ENCODE measurements at places on chromosomes 13 and 19.

DNA sequence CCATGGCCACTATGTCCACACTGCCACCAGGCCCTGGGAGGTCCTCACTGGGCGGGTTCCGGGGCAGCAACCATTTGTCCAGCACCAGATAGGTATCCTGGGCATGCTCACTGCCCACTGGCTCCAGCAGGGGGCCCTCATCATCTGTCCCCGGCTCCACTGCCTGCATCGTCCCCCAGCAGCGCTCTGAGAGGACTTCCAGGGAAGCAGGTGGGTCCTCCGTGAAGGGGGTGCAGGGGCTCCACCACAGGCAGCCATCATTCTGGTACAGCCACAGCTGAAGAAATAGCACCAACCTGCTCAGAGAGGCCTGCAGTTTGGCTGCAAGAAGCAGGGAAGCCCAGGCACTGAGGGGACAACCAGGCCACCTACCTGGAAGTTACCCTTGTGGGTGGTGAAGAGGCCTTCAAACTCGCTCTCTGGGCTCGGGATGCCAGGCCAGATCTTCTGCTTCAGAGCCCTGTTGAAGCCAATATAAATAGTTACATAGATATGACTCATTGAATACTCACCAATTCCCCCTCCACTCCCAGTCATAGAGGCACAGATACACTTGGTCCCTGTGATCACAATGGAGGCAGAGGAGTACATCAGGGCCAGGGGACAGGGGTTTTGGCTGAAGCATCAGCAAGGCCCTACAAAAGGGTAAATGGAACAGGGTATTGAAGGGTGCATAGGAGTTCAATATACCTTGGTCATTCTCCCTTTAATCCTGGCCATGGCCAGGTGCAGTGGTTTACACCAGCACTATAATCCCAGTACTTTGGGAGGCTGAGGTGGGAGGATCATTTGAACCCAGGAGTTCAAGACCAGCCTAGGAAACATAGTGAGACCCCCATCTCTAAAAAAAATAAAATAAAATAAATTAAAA lies 4.1 kb downstream of the SWSAP1 start:
- DNase-seq, result no peak

- DNase-seq, result no peak
These were observed 393.6 kb downstream of the TDRD3 start for GRCh38 chr13:60790620-60791019.

DNA sequence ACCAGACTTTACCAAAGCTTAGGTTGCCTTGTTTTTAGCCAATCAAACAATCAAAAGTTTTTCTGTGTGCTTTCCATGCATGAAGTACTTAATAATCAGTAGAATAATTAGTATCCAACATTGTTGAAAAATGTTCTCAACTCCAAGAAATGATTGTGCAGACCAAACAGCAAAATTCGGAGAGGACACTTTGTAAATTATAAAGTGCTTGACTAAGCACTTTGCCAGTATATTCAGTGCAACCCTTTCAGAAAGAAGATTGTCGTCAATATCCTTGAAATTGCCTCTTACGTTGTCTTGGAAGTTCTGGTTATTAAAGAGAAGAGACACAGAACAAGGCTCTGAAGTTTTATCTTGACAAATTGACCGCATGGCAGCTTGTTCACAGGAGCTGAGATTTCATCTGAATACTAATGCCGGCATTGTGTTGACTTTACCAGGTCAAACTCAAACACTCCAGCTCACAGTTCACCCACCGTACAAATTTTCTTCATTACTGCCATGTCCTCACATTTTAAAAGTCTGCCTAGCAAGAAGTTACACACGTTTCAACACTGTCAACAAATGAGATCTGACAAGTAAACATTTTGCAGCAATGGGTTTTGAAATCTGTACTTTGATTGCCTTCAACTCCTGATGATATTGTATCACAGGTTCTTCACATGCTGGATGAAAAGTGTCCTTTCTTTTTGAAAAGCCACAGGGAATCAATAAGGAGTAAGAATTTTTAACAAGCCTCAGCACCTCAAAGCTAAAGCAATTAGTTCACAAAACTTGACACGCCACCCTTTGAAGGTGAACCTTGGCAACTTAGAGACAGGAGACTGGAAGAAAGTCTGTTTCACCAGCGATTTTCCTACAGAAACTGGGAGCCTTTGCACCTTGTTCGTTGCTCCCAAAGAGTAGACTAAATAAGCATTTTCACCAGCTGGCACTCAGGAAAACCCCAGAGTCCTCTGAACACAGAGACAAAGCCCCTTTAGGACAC lies 150.9 kb downstream of the RFC3 start:
- DNase-seq, result no peak

DNA sequence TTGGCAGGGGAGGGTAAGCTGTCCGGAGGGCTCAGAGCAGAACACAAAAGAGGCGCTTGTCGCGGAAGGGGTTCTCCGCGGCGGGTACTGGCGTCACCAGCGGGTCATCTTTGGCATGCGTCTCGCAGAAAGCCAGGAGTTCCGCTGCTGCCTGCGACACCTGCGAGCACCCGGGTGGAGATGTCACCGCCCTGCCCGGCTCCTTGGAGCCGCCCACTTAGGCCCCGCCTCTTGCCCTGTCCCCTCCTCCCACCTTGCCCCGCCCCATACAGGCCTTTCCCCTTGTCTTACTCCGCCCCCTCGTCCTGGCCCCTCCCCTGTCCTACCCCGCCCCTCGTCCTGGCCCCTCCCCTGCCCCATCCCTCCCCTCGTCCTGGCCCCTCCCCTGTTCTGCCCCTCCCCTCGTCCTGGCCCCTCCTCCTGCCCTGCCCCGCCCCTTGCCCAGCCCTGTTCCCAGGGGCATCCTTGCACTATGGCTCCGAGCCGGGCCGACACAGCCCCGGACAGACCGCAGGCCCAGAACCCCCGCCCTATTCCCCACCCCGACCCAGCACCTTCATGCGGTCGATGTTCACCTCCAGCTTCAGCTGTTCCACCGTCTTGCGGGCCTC lies 1.9 kb downstream of the GNG8 start:
- DNase-seq, result no peak

GRCh38 chr19:3136684-3137055 lies 837 bp downstream of the GNA15 start:
- no peak for DNase-seq

GRCh38 chr13:40074338-40074737 lies 418.9 kb downstream of the COG6 start:
- DNase-seq, result no peak

DNA sequence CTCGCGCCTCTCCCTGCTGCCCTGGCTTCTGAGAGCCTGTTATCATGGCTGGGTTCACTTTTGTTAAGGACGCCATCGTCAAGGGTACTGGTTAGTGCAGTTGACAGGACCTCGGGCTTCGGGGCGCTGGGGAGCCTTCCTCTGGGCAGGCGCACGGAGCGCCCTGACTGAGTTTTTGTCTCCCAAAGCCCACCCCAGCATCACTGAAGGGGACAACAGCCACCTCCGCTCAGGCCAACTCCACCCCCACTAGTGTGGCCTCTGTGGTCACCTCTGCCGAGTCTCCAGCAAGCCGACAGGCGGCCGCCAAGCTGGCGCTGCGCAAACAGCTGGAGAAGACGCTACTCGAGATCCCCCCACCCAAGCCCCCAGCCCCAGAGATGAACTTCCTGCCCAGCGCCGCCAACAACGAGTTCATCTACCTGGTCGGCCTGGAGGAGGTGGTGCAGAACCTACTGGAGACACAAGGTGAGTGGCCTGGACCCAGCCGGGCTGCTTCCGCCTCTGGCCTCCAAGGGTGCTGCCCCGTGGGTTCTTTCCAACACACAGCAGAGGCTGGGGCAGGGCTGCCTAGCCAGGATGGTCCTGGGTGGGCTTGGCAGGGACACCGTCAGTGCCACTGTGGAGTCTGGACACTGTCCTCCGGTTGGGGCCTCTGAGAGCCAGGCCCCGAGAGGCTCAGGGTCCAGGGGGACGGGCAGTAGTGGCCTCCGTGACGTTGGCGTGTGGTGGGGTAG lies 16.9 kb downstream of the TSSK6 start:
- no peak for DNase-seq

DNA sequence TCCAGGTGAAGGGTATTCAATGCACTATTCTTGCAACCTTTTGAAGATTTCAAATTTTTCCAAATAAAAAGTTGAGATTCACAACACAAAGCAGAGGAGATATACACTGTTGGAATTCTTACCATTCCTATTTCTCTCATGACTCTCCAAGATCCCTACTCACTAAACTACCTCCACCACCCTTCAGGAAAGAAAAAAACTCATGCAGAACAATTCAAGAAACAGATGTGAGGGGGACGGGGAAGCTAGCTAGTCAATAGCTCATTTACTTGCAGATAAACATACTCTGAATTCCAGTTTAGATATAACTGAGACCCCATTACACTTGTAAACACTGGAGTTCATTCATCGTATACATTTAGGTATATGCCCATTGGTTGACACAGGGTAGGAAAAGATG lies 90.0 kb upstream of the SERP2 start:
- DNase-seq, result no peak

DNA sequence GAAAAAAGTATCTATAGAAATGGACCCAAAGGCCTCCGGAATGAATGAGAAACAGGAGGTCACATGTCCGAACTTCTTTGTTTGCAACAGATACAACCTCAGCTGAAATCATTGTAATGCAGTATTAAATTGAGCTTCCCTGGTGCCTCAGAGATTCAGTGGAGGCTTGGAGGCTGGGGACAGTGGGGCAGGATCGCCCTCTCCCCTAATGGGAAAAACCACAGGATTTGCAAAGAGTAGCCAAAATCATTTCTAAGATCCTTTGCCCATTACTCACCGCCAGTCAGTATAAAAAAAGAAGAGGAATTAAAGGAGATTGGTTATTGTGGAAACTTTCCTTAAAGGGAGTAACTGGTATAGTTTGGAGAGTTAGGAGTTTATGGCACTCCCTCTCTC lies 30.4 kb upstream of the IRS2 start:
- no peak for DNase-seq

DNA sequence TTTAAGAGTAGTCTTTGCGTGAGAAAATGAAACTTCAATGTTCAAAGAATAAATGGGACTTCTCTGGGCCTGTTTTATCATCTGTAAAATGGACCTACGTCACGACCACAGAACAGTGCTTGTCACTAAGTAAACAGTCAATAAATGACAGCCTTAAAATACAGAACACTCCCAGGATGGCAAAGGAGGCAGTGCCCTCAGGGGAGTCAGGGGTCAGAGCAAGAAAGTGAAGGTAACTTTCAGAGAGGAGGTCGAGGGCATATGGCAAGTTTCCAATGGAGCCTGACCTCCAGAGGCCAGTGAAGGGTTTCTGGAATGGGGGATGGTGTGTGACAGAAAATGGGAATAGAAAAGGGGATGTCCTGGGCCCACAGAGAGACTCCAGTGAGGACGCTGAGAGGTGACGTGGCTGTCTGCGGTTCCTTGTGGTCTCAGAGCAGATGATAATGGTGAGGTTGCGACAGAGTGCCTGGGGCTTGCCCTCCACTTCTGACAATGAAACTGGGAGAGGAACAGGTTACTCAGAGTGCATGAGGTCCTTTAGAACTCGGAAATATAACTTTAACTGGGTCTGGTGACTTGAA lies 91.8 kb downstream of the UBL3 start:
- no peak for DNase-seq

DNA sequence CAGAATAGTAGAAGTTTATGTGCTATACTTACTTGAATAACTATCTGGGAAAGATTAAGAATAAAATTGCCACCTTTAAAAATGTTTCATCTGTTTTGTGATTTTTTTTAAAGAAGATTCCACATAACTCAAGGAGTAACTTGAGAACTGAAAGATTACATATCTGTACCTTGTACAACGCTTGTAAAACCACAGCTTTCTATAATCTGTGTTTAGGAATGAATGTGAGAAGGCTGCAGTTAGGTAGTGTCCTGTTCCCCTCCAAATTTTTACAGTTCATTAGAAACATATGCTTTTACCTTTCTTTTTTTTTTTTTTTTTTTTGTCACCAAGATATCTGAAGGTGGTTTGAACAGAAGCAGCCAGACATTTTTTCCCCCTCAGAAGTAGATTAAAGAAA lies 312.8 kb upstream of the GPC6 start:
- no peak for DNase-seq

DNA sequence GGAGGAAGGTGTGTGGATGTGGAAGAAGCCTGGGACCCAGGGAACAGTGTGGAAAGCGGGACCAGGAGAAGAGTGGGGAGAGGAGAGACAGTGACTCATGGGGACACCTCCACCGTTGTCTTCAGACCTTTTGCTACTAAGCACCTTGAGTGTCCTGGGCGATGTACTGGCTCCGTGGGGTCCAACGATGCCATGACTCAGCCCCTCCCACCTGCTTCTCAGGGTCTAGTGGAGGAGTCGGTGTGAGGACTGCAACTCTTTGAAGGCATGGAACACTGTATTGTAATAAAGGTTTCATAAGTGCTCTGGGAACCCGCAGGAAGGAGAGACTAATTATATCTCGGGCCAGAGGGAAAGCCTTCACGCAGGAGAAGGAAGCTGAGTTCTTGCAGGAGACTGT lies 166.9 kb upstream of the KL start:
- DNase-seq, result no peak

DNA sequence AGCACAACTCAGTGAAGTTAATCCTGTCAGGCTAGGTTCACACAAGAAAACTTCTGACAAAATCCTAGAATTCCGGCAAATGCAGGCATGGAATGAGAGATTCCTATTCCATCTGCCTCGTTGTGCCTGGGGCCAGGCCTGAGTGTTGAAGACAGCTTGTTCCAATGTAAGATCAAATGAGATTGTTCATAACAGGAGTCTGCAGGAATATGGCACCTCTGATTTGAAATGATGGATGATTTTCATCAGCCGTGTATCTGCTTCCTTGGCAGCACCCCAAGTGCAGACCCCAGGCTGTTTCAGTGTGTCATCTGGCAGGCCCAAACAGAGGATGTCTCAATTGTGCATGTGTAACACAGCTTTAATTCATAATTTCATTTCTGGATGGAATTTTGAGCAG lies 35.3 kb upstream of the SACS start:
- no peak for DNase-seq
